ENCODE measurements at places on chromosomes 6 and 20. TPM values are rescaled to one million over a fixed set of nuclear protein-coding genes. Genes with fewer than 3 reads are reported as not detected.
A peak's percentile ranks its signal among the peaks of the same experiment; 100 is the strongest.

The GPR63 gene
- total RNA-seq: 0.14 TPM

The FAM209B gene
- not detected for total RNA-seq

The CTCFL gene
- 0.05 TPM for total RNA-seq

The RALGAPB gene
- total RNA-seq: 14.4 TPM

The POLR3F gene
- total RNA-seq: 9.8 TPM

The PRR18 gene
- 1.2 TPM for total RNA-seq

GRCh38 chr6:19303383-19303782 lies 533.8 kb upstream of the ID4 start:
- no peaks in the 10 kb centered on the region for H3K36me3 ChIP-seq
- no peaks in the 10 kb centered on the region for H3K4me1 ChIP-seq
- H3K27ac ChIP-seq: no peak overlapping the region
- no peak overlapping the region for H3K4me3 ChIP-seq
- DNase-seq: no peak
- no peaks in the 10 kb centered on the region for H3K27me3 ChIP-seq

DNA sequence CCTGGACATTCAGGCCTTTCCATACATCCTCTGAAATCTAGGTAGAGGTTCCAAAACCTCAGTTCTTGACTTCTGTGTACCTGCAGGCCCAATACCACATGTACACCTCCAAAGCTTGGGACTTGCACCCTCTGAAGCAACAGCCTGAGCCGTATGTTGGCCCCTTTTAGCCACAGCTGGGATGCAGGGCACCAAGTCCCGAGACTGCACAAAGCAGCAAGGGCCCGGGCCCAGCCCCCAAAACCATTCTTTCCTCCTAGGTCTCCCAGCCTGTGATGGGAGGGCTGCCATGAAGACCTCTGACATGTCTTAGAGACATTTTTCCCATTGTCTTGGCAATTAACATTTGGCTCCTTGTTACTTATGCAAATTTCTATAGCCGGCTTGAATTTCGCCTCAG lies 107.4 kb upstream of the FRMD1 start:
- no peaks in the 10 kb centered on the region for H3K36me3 ChIP-seq
- H3K27me3 ChIP-seq: no peaks in the 10 kb centered on the region
- H3K27ac ChIP-seq: no peak overlapping the region
- H3K4me3 ChIP-seq: no peak overlapping the region
- no peak for DNase-seq

GRCh38 chr20:63749597-63750508 lies 10.3 kb downstream of the SLC2A4RG start:
- no peak overlapping the region for H3K27ac ChIP-seq
- no peaks in the 10 kb centered on the region for H3K36me3 ChIP-seq
- DNase-seq: no peak
- no peak overlapping the region for H3K4me3 ChIP-seq
- H3K4me1 ChIP-seq: no peaks in the 10 kb centered on the region
- H3K27me3 ChIP-seq: no peaks in the 10 kb centered on the region

DNA sequence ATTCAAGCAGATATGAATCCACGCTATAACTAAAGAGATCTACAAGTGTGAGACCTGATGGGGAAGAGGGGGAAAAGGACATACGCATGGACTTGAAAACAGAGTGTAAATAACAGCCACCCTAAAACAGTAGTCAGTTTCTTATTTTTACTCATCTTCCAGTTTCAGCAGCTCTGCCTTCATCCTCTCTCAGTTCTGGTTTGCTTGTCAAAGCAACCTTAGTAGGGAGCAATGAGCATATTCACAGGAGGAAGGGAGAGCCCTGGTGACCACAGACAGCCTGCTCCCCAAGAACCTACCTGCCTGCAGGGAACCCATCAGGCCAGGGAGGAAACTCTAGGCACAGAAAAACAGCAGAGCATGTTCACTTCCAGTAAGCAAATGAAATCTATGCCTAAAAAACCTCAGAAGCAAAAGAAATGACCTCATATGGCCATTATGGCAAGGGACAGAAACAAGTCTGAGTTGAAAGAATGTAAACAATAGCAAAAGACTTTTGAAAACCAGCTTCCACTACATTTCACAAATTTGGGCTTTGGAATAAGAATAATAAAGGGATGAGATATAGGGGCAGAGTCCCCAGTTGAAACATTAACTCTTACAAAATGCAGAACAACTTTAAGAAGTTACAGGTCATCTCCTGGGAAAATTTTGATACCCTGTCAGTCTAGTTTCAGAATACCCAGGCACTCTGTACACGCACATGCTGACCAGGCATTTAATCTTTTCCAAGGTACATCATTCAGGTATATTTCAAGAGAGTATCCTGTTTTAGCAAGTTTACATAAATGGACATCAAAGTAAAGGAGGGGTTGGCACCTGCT lies 120.8 kb upstream of the BCLAF1 start:
- H3K4me3 ChIP-seq: no peak overlapping the region
- peaks cover 5% of the 10 kb centered on the region for H3K36me3 ChIP-seq
- H3K27me3 ChIP-seq: no peaks in the 10 kb centered on the region
- H3K27ac ChIP-seq: no peak overlapping the region
- peaks cover under 1% of the 10 kb centered on the region for H3K4me1 ChIP-seq

GRCh38 chr6:90296341-90297114 lies at the start of gene BACH2:
BACH2 (minus strand) TSS chr6:90296843; CDS start chr6:90008844, 287,999 bp downstream.
- peak; percentile 66 for DNase-seq
- peak within 1 kb of the TSS; percentile 77 for H3K27ac ChIP-seq
- H3K4me3 ChIP-seq: peak within 1 kb of the TSS; percentile 83
- no peaks in the 10 kb centered on the region for H3K27me3 ChIP-seq

GRCh38 chr20:47929368-47930115 lies 144.3 kb upstream of the SULF2 start:
- no peak overlapping the region for H3K27ac ChIP-seq
- no peak overlapping the region for H3K4me3 ChIP-seq
- H3K36me3 ChIP-seq: no peaks in the 10 kb centered on the region

- no peaks in the 10 kb centered on the region for H3K4me1 ChIP-seq
- no peak for DNase-seq
- no peaks in the 10 kb centered on the region for H3K27me3 ChIP-seq
- H3K36me3 ChIP-seq: no peaks in the 10 kb centered on the region
- H3K27ac ChIP-seq: no peak overlapping the region
- no peak overlapping the region for H3K4me3 ChIP-seq
These were observed 23.0 kb upstream of the FKBP1A start for GRCh38 chr20:1415667-1416468.

- H3K36me3 ChIP-seq: no peaks in the 10 kb centered on the region
- no peaks in the 10 kb centered on the region for H3K27me3 ChIP-seq
- H3K27ac ChIP-seq: no peak overlapping the region
- no peak overlapping the region for H3K4me3 ChIP-seq
These were observed 198.2 kb downstream of the WDR27 start for GRCh38 chr6:169503422-169504152.

- no peak overlapping the region for H3K27ac ChIP-seq
- no peaks in the 10 kb centered on the region for H3K4me1 ChIP-seq
- H3K4me3 ChIP-seq: no peak overlapping the region
- DNase-seq: no peak
- no peaks in the 10 kb centered on the region for H3K27me3 ChIP-seq
These were observed 203.0 kb upstream of the TBX18 start for GRCh38 chr6:84967389-84967788.

DNA sequence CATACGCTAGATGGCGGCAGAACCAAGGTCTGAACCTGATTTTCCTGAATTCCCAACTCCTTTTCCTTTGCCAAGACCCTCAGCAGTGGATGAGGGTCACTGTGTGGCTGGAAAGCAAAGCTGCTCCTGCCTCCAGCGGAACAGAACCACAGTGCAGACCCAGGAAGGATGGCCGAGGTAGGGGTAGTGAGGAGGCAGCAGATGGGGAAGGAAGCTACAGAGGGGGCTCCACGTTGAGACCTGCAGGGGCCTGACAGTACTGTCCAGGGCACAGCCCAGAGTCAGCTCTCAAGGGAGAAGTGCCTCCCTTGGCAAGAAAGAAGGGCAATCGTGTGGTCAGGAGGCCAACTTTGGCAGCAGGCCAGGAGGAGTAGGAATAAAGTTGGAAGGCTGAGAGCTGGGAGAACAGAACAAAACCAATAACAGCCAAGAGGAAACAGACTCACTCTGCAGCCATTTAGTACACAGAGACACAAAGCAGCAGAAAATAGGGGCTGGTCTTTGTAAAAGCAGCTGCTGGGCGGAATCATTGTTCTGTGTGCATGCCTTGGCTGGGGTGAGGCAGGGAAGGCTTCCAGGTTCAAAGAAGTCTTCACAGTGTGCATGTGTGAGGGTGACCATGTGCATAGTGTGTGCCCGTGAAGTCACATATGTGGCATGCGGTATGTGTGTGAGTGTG lies 3.1 kb downstream of the GABRR2 start:
- no peak for DNase-seq
- H3K27ac ChIP-seq: no peak overlapping the region
- no peaks in the 10 kb centered on the region for H3K4me1 ChIP-seq
- H3K36me3 ChIP-seq: no peaks in the 10 kb centered on the region

- peaks cover 12% of the 10 kb centered on the region for H3K4me1 ChIP-seq
- no peaks in the 10 kb centered on the region for H3K27me3 ChIP-seq
- H3K4me3 ChIP-seq: no peak overlapping the region
- H3K27ac ChIP-seq: no peak overlapping the region
These were observed 129.4 kb downstream of the LY86 start for GRCh38 chr6:6717953-6718352.

DNA sequence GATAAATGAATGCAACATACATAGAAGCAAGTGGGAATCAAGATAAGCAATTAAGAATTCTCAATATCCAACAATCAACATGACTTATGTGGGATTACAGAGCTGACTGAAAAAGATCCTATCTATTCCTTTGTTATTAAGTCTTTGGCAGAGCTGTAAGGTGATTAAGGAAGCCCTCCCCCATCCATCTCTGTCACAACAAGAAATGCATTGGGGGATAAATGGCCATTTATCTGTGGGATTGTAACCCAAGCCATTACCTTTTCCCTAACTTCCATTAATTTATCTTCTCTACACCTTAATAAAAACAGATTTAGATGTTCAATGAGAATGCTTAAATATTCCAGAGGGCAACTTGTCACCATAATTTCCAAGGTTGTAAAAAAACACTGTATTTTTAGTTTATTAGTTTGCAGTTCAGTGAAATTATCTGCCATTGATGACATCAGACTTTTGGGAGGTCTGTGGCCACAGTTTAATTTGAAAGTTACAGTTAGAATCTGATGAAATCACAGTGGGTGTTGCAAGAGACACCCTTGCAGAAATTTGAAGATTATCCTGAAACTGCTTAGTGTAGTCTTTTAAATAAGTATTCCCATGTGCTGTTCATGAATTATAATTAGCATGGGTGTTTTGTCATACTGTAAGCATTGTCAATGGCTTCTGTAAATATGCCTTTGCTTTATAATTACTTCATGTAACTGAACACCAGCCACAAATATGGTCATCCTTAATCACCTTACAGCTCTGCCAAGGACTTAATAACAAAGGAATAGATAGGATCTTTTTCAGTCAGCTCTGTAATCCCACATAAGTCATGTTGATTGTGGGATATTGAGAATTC lies 49.4 kb upstream of the FYN start:
- DNase-seq: no peak
- H3K27ac ChIP-seq: no peak overlapping the region
- H3K27me3 ChIP-seq: peaks cover 2% of the 10 kb centered on the region
- H3K4me3 ChIP-seq: no peak overlapping the region

DNA sequence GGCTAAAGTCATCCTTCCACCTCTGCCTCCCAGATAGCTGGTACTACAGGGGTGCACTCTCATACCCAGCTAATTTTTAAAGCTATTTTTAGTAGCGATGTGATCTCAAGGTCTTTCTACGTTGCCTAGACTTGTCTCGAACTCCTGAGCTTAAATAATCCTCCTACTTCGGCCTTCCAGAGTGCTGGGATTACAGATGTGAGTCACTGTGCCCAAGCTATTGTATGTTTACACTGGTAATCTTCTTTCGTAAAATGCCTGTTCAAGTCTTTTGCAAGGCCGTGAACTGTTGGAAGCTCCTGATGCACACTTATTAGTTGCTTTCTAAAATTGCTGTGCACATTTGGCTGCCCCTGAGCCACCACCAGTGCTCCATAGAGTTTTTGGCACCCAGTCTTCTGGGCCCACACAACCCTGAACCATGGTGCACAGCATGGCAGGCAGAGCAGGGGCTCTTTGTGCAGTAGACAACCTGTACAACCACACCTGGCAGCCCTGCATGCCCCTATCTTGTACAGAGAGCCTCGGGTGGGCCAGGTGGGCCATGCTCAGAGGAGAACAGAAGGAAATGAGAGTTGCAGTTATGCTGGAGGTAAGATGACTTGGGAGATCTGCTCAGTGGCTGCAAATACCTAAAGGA lies 33.3 kb downstream of the PDRG1 start:
- no peak overlapping the region for H3K27ac ChIP-seq
- H3K36me3 ChIP-seq: no peaks in the 10 kb centered on the region
- H3K4me1 ChIP-seq: no peaks in the 10 kb centered on the region
- no peak for DNase-seq
- no peaks in the 10 kb centered on the region for H3K27me3 ChIP-seq

DNA sequence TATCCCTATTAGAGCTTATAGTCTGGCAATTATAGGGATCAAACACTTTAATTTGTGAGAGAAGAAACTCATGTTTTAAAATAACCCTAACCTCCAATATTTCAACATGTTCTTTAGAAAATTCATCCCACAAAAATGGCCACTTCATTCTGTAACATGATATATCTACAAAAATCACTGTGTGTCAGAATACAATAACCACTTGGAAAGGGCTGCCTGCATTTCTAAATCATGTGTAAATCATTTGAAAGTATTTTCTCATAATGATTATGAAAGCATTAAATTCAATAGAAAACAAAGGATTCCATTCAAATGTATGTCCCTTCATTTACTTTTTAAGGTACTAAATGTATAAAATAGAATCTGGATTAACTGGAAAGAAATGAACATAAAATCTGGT lies 101.4 kb upstream of the NHSL1 start:
- peak overlapping the region; percentile 41 for H3K27ac ChIP-seq
- DNase-seq: no peak
- H3K4me1 ChIP-seq: peaks cover 37% of the 10 kb centered on the region
- H3K4me3 ChIP-seq: no peak overlapping the region
- no peaks in the 10 kb centered on the region for H3K36me3 ChIP-seq
